Head of caudate nucleus (tissue), 42 donors: ENCODE measurements at places on chromosomes 2 and 18.

DNA sequence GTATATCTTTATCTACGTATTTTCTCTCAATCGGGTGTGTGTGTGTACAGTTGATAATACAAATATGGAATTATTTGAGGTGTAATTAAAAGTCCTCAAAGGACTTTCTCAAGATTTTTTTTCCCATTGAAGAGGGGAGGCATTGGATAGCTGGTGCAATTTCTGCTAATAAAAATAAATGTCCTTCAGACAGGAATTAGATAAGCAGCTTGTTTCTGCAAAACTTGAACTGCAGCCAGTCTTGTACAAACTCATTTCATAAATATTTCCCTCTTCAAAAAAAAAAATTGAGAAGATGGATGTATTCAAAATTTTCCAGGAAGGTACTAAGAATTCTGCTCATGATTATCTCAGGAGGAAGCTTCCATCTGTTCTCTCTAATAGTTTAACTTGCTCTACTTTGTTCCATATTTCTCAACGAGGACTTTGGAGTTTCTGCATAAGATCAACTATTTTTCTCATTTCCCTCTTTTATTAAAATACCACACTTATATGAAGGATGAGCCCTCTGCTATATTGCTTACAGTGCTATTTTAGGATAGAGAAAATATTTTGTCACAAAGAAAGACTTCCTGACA is 33.0 kb upstream of the GLS start:
- no peak for DNase-seq

GRCh38 chr2:230924470-230925341 is at the start of gene GPR55:
Gene GPR55 (minus strand): TSS chr2:230925242. CDS start chr2:230910962, 14,280 bp downstream.
- DNase-seq, result peak; percentile 52

DNA sequence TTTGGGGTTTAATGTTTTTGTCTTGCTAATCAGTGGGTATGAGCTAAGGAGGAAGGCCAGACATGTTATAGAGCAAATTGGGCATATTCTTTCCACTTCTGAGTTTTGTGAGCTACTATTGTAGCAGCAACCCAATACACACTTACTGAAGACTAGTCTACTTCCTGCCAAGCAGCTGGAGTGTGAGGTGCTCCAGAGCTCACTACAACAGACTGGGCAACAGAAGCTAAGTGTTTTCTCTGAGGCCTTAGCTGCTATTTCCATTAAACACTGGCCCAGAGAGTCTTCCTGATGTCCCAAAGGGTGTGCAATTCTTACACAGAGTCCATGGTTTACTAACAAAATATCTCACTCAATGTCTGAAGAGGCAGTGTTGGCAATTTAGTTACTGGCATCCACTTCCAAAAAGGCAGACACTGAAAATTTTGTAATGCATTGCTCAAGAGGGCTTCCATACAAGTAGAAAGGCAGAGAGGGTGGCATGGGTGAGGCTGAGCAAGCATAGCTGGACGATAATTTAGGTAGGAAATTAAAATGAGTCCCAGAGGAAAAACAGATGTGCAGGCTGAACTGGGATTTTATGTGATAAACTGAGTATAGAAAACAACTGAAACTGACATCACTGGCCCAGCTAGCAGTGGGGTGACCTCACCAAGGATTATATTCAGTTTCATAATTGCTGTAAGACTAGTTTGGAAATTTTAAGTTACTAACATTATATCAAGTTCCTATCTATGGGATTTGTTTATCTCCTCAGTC is 68.6 kb downstream of the ZC3H6 start:
- no peak for DNase-seq

GRCh38 chr18:29780816-29781215 is 1261.7 kb downstream of the DSC3 start:
- DNase-seq, result no peak

- DNase-seq, result no peak
Measured at GRCh38 chr2:8168876-8169424, 512.9 kb upstream of the ID2 start.

DNA sequence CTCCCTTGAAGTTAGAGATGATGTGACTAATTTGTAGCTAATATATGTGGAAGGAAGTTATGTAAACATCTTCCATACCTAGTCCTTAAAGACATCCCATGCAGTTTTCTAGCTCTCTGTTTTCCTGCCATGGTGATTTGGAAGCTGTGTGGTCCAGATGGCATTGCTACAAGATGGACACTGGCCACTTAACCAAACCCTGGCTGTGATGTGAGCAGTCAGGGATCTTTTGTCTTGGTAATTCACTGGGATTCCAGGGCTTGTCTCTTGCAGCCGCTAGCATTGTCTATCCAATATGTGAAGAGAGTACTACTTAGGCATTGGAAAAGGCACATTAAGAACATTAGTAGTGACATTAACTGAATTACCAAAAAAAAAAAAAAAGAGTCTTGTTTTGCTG is 139.9 kb upstream of the DOCK10 start:
- DNase-seq, result no peak

GRCh38 chr18:7307526-7307925 is 76.6 kb downstream of the LRRC30 start:
- no peak for DNase-seq

- DNase-seq, result no peak
Measured at GRCh38 chr18:7733642-7734041, 166.5 kb downstream of the PTPRM start.

DNA sequence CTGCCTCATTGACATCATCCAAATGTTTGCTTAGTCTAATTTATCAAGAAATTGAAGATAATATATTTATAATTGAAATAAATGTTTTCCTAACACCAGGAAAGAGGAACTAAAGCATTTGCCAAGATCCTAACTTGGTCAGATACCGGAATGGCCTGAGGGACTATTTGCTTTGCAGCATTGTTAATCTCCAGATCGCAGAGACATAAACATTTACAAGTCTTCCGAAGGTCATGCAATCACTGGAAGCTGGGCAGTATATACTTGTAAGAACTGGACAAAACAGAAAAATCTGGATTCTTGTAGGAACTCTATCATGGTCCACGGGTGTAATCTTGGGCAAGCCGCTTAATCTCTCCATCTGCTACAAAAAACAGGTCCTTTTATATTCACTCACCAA is 42.2 kb downstream of the CYBRD1 start:
- no peak for DNase-seq

GRCh38 chr2:38164881-38165280 is 88.9 kb upstream of the CYP1B1 start:
- DNase-seq, result no peak

DNA sequence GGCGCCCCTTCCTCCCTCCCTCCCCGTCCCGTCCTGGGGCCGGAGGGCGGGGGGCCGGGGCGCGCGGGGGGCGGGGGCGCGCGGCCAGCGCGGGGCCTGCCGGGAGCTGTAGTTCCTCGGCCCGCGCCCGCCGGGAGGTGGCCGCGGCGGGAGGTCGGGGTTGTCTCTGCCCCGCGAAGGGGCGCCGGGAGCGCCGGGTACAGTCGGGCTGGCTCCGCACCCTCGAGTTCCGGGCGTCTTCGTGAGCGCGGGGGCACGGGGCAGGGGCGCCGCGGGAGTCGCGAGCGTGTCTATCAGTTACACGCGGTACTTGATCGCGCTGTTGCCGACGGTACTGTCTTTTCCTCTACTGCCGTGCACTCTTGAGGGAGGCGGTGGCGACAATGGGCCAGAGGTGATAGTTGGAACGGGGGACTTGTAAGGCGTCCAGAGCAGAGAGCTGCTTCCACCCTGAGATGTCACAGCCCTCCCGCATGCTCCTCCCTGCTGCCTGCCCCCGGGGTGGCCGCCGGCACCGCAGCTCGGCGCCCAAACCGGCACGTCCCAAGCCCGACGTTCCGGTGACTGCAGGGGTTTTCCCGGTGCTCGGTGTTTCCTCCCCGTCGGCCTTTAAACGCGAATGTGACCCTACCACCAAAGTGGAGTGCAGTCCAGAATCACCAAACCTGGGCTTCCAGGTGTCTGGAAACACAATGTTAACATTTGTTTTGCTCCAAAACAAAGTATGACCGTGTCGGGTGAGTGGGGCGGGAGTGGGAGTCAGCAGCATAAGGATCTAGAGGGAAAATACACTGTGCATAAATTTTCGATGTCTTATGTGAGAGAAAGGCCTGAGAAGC is at the start of gene PRKD3:
Gene PRKD3, minus strand, starts transcription at position 48 of the 839 bp plus-strand sequence. CDS start 8,309 bp downstream, outside the sequence.
- DNase-seq, result peak; percentile 82

DNA sequence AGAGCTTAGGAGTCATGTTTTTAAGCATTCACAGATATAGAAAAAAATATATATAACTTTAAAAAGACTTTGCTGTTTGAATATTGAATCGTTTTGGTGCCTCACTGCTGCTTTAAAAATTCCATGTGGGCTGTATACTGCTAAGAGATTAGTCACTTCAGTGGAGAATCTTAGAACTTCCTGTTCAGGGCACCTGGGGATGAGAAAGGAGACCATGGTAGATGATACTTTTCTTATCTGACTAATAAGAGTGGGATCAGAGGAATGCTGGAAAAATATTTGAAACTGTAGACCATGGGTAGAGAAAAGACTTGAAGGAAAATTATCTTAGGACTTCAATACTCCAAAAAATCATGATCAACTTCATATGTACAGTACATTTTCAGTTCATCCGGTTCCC is 442.2 kb upstream of the SETBP1 start:
- DNase-seq, result no peak

DNA sequence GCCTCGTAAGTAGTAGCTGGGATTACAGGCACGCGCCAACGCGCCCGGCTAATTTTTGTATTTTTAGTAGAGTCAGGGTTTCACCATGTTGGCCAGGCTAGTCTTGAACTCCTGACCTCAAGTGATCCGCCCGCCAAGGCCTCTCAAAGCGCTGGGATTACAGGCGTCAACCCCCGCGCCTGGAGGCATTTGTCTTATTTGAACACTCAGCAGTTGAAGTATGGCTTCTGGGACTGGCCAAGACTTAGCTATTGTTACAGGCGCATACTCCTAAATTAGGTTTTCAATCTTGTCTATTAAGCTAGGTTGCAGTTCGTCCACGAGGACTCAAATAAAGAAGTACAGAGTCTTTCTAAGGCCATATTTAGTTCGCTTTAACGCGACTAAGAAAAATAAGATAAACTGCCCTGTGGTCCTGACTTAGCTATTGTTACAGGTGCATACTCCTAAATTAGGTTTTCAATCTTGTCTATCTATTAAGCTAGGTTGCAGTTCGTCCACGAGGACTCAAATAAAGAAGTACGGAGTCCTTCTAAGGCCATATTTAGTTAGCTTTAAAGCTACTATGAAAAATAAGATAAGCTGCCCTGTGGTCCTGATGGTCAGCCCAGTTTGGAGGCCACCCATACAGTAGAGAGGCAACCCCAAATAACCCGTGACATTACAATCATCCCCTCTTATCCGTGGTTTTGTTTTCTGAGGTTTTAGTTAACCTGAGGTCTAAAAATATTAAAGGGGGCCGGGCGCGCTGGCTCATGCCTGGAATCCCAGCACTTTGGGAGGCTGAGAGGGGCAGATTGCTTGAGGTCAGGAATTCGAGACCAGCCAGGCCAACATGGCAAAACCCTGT is 20.8 kb upstream of the MTA3 start:
- DNase-seq, result no peak

DNA sequence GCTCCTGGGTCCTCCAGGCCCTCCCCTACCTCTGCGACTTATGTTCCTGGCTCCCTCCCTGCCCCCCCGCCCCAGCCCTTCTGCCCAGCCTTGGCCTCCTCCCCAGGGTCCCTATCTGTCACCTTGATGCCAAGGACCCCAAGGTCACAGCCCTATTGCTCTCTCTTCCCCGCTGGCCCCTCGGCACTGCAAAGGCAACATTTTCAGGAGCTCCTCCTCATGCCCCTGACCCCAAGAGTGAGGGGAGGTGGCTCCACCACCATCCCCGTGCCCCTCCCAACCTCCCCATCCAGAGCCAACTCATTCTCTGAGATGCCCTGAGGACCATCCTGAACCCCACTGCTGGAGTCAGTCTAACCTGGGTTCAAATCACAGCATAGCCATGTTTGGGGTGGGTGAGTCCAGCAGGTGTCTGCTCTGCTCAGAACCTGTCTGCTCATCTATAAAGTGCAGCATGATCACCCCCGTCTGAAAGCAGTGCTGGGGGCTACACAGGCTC is 11.7 kb downstream of the LIMS2 start:
- peak; percentile 3 for DNase-seq

DNA sequence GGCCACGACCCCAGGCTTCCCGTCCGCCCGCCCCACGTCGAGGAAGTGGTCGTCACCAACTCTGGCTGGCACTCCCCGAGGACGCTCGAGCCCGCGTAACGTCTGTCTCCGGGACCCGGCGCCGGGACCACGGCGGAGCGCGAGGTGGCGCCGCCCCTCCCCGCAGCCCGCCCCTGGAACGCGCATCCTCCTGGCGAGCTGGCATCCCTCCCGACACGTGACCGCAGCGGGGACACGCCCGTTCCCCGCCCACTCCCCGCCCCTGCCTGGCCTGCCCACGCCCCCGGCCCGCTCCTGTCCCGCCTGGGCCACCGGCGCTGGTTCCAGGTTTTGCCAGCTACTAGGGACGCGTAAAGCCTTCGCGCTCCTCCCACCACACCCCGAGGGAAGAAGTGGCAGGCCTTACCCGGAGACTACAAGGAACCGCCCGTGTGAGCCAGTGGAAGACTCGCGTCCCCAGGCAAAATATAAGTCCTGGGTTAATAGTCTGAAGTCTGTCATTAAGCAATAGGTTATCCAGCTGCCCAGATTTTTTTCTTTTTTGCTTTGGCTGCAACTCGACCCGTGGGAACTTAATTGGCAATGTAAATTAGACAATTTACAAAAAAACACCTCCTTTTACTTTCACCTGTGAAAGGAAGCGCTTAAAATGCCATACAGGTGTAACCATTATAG is at the start of gene OSBPL1A:
Gene OSBPL1A, minus strand, starts transcription at position 131 of the 675 bp plus-strand sequence. CDS start 20,291 bp downstream, outside the sequence.
- DNase-seq, result peak; percentile 98

GRCh38 chr18:34153711-34154110 is 71.0 kb downstream of the NOL4 start:
- DNase-seq, result no peak

GRCh38 chr2:153584244-153584643 is 105.7 kb upstream of the RPRM start:
- DNase-seq, result no peak

DNA sequence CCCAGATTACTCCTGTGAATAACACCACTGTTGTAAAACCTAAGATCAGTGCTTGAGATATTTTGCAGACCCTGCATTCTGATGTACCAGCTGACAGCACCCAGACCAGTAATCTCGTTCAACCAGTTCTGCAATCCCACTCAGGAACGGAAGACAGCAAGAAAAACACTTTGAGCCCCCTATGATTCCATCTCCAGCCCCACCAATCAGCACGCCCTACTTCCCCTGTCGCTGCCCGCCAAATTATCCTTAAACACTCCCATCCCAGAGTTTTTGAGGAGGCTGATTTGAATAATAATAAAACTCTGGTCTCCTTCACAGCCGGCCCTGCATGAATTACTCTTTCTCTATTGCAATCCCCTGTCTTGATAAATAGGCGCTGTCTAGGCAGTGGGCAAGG is 173.9 kb upstream of the CDH2 start:
- DNase-seq, result no peak

GRCh38 chr2:163417596-163418337 is 318.0 kb downstream of the FIGN start:
- DNase-seq, result no peak
